ENCODE measurements at places on chromosomes 6 and 20.

DNA sequence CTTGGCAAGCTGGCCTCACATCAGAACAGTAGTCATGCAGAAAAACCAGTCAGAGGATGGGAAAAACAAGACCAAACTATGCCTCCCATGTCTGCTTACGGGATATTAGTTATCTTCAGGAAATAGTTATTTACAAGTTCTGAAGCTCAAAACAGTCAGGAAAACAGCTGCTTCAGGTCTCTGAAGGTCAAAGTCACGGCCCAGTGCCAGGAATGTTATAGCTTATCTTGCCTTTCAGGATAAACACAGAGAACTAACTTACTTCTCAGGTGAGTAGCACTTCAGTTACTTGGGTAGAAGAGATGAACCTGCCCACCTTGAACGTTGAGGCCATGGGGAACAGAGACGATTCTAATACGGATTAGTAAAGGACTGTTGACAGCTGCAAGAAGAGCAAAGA lies 310.7 kb downstream of the KIF16B start:
- no peak for DNase-seq

GRCh38 chr20:16018881-16019280 lies 554.4 kb downstream of the KIF16B start:
- no peak for DNase-seq

DNA sequence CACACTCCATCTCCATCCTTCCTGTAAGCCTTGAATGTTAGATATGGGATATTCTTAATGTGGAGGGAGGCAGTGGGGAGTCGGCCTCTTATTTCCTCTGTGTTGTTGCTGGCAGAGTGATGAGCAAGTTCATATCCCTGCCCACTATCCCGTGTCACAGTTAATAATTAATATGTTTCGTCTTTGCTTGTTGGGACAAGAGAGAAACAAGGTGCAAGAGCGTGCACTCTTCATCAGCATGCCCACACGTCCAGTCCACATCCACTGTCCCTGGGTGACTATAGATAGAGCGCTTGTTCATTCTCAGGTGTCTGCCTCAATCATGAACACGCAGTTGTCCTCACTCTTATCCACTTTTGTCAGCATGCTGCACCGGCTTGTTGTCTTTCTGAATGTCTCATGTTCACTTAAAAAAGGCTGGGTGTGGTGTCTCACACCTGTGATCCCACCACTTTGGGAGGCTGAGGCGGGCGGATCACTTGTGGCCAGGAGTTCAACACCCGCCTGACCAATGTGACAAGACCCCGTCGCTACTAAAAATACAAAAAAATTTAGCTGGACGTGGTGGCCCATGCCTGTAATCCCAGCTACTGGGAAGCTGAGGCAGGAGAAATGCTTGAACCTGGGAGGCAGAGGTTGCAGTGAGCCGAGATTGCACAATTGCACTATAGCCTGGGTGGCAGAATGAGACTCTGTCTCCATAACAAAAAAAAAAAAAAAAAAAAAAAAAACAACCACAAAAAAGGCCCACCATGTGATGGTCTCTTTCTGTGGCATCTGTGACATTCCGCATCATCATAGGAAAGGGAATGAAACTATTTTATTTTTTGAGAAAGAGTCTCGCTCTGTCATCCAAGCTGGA lies 34.2 kb downstream of the PPP1R3G start:
- no peak for DNase-seq

DNA sequence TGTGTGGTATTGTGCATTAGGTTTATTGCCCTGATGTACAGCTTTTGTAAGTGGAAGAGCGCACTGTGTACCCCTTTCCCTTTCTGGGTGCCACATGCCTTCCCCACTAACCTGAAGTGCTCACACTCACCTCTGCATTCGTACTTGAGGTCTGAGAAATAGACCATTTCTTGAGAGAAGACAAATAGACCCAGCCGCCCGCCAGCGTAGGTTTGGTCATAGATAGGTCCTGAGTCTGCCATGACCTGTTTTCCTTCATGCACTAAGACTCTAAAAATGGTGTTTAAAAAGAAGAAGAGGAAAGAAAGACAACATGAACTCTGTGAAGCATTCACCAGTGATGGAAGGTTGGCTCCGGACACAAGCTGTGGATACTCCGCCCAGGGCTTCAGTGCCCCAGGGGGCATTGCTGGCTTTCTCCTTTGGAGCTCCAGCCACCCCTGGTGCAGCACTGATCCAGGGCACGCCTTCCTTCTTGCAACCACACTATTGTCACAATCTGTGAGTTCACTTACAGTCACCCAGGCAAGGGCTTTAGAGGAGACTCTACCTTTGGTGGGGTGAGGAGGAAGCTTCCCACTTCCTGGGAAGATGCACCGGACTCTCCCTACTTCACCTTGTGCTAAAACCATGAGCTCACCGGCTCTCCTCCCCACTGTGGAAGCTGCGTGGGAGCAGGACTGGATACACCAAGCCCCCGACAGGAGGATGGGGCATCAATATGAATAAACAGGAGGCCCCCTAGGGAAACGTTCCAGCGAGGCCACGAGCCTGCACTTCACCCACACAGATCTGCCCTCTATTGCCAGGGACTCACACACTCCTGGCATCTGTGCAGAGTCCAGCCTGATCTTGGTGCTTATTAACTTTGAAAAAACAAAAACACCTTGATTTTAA lies 33.3 kb downstream of the THBS2 start:
- no peak for DNase-seq

GRCh38 chr6:115000736-115001135 lies 657.9 kb upstream of the HS3ST5 start:
- no peak for DNase-seq

GRCh38 chr20:56809668-56810067 lies 180.6 kb downstream of the TFAP2C start:
- DNase-seq = no peak

DNA sequence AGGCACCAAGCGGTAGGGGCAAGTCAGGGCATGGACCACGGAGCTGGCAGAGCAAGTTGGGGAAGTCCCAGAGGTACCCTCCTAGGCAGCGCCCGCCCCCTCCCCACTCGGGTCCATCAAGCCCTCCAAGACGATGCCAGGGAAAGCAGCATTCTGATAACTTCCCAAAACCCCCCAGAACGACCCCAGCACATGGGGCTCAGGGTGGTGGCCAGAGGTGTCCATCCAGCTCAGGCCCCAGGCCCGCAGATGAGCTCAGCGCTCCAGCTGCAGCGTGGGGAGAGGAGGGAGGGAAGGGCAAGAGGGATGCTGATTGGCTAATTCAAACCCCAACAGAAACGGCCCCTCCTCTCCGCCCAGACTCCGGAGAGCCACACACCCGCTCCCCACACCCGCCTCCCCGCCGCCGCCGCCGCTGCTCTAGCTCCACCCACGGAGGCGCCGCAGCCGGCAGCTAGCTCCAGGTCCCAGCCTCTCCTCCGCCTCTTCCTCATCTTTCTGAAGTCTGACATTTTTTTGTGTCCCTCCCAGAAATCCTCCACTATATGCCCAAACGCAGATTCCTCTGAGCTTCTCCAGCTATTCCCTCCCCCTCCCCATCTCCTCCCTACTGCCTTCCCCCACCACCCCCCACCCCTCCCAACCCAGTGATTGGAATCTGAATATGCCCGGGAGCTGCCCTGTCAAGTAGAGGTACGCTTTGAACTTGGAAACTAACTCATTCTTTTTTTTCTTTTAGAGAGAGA lies 40.3 kb upstream of the TLDC2 start:
- DNase-seq = peak; percentile 66

GRCh38 chr6:161217628-161218027 lies 56.2 kb downstream of the AGPAT4 start:
- DNase-seq = no peak

DNA sequence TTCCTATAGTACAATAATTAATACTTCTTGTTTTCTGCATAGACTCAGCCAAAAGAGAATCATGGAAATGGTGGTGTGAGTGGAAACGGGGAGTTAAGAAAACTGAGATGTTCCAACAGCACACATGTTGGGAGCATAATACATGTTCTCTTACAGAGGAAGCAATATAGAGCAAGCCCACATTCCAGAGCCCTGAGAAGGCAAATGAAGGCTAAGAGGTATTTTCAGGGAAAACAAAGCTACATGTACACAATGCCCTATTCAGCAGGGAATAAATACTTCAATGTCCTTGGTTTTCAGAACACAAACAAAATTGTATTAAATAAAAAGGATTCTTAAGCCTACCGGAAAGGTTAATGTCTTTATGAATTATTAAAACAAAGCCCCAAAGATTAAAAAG lies 35.1 kb upstream of the SMIM8 start:
- no peak for DNase-seq

- DNase-seq = no peak
These were observed 3.1 kb downstream of the ARMC12 start for GRCh38 chr6:35739645-35740524.

- no peak for DNase-seq
These were observed 9.9 kb downstream of the ADIG start for GRCh38 chr20:38590676-38591473.

GRCh38 chr6:98452685-98453084 lies 381.7 kb upstream of the POU3F2 start:
- DNase-seq = peak; percentile 3

DNA sequence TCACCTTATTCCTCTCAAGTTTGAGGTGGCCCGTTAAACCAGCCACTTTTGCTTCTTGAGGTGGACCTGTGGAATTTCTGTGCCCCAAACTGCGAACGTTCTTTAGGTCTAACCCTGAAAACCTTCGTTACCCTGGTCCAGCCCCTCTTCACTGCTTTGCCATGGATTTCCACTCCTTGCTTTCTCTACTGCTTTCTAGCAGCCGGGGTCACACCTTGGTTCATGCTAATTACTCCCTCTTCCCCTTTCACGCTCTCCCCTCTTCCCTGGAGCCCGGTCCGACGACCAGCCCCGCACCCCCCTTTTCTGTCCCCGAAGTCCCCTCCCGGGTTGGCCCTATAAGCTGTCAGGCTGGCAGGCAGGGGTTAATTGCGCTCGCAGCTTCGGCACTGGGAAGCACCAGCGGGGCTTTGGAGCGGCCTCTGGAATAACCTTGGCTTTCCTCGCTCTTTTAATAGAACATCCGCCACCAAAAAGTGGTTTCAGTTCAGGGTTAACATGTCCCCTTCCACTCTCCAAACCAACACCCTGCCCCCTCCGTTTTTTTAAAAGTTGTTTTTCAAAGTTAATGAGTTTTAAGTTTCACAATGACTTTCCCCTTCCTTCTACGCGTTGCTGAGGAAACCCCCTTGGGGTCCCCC lies 1.4 kb upstream of the HIVEP1 start:
- DNase-seq = peak; percentile 41

DNA sequence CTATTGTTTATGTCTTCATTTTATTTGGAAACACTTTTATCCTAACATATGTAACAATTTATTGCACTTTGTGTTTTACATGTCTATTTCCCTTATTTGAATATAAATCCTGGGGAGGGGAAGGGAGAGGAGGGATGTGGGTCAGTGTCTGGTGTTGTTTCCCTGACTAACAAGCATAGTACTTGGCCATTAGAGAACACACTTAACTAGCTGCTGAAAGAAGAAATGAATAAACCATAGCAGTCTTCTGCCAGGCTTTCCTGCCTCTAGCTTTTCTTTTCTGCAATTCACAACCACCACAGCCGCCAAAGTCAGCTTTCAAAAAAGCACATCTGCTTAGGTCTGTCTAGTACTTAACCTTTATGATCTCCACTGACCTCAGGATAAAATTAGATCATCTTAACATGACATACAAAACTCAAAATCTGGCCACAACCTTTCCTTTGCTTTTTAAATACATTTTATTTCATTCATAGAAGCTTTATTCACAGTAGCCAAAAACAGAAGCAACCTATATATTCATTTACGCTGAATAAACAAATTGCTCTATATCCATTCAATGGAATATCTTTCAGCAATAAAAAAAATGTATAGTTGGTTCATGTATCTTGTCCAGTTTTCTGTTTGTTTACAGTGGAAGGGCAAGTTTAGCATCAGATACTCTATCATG lies 16.3 kb downstream of the PDSS2 start:
- DNase-seq = no peak

GRCh38 chr6:12576389-12576788 lies 140.2 kb upstream of the PHACTR1 start:
- DNase-seq = no peak

DNA sequence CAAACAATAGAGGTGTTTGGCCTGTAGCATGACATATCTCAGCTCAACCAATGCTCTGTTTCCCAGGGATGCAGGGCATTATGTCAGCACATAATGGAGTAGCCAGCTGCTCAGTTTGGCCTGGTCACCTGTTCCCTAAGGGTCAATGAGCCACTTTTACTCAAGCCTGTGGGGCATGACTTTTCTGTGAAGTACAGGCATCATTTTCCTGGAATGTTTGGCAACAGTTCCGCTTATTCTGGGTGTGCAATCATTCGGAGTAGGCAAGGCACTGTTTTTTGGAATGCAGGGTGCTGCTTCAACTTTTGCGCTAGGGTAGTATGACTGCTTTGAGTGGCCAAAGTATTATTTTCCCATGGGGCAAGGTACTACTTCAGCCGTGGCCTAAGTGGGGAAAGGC lies 665.4 kb downstream of the EPHA7 start:
- DNase-seq = no peak

Data from NCI-H187 treated with DMSO at 0.1 percent for 48 hours (cell line).